ENCODE measurements at places on chromosomes 1 and 21.

- no peaks in the 10 kb centered on the region for H3K27me3 ChIP-seq
- H3K4me3 ChIP-seq = no peak overlapping the region
- H3K27ac ChIP-seq = peak overlapping the region; percentile 90
- H3K36me3 ChIP-seq = no peaks in the 10 kb centered on the region
- H3K4me1 ChIP-seq = peaks cover 64% of the 10 kb centered on the region
These were observed 14.6 kb upstream of the NCF2 start for GRCh38 chr1:183604815-183605214.

- H3K4me1 ChIP-seq = peaks cover 12% of the 10 kb centered on the region
- no peak for ATAC-seq
- peak overlapping the region; percentile 42 for H3K27ac ChIP-seq
- H3K4me3 ChIP-seq = no peak overlapping the region
- no peaks in the 10 kb centered on the region for H3K36me3 ChIP-seq
These were observed 1.2 kb downstream of the CD160 start for GRCh38 chr1:145720556-145720877.

GRCh38 chr1:207453710-207454045 is 450 bp upstream of the CR2 start:
- H3K4me1 ChIP-seq = no peaks in the 10 kb centered on the region
- H3K27ac ChIP-seq = no peak overlapping the region
- H3K4me3 ChIP-seq = peak overlapping the region; percentile 81
- ATAC-seq = no peak
- no peaks in the 10 kb centered on the region for H3K36me3 ChIP-seq

- H3K27ac ChIP-seq = no peak overlapping the region
- H3K27me3 ChIP-seq = peaks cover 23% of the 10 kb centered on the region
- H3K4me3 ChIP-seq = no peak overlapping the region
- no peaks in the 10 kb centered on the region for H3K4me1 ChIP-seq
- ATAC-seq = no peak
These were observed 24.2 kb downstream of the SYF2 start for GRCh38 chr1:25208092-25208491.

DNA sequence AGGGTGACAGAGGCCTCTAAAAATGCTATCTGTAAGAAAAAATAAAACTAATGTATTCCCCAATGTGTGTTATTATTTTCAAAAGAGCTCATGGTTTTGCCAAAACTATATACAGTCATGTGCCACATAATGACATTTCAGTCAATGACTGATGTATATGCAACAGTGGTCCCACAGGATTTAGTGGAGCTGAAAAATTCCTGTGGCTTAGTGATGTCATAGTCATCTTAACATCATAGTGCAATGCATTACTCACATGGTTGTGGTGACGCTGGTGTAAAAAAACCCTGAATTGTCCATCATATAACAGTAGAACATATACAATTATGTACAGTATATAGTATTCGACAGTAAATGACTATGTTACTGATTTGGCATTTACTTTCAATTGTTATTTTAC is 172.4 kb downstream of the CACNA1E start:
- H3K27me3 ChIP-seq = no peaks in the 10 kb centered on the region
- no peak overlapping the region for H3K4me3 ChIP-seq

GRCh38 chr1:242017580-242018233 is 18.8 kb upstream of the MAP1LC3C start:
- no peaks in the 10 kb centered on the region for H3K4me1 ChIP-seq
- peak; percentile 53 for ATAC-seq
- no peak overlapping the region for H3K4me3 ChIP-seq
- no peak overlapping the region for H3K27ac ChIP-seq

DNA sequence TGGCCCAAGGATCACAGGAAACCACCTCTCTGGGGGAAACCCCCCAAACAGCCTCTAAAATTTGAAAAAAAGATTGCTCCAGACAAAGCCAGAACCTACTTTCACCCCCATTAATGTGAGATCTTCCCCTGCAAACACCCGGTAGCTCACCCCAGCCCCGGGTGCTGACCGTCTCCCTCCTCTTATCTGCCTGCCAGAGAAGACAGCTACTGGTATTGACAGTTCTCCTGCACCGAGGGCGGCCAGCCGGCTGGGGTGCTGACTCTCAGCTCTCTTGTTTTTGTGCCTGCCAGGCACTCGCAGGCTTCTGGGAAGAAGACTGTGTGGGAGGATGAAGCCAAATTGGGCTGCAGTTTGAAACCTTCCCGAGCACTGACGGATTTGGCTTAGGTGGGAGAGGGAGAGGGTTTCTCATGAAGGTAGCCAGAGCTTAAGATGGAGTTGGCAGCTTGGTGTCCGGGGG is 48.2 kb downstream of the RASSF5 start:
- H3K4me1 ChIP-seq = peaks cover 52% of the 10 kb centered on the region
- no peaks in the 10 kb centered on the region for H3K27me3 ChIP-seq
- peaks cover 9% of the 10 kb centered on the region for H3K36me3 ChIP-seq

GRCh38 chr1:81453367-81453703 is 347.4 kb upstream of the ADGRL2 start:
- peaks cover 5% of the 10 kb centered on the region for H3K4me1 ChIP-seq
- no peaks in the 10 kb centered on the region for H3K27me3 ChIP-seq
- no peak overlapping the region for H3K27ac ChIP-seq

DNA sequence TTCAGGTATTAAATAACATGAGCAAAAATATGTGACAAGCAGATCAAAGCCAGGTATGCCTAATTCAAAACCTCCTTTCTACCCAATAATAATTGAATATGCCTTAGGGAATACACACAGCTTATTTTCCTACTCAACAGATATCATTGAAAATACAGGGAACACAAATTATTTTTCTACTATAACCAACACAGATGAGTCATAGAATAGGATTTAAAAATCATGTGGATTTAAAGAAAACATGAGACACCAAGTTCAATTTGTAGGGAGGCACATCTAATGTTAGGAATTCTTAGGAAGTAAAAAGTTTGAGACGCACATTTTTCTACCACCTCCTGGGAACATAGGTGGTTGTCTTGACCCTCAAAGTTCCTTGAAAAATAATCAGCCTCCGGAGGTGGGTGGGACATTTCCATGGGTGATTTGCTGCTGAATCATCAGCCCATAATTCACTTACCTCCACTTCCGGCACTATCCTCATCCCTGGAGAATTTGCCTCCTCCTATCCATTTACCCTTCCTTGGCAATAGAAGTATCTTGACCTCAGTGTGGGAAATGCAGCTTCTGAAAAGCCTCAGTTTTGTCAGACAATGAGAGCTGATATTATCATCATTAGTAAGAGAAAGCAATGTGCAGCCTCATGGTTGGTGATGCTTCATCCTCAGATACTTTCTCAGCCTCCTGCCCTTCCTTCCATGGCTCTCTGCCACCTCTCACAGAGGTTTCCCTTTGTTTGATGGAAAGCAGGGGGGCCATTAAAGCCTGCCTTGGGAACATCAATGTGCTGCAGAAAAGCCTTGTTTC is 33.5 kb upstream of the RGS4 start:
- H3K27me3 ChIP-seq = peaks cover 9% of the 10 kb centered on the region
- no peak for ATAC-seq
- no peaks in the 10 kb centered on the region for H3K36me3 ChIP-seq
- no peaks in the 10 kb centered on the region for H3K4me1 ChIP-seq
- H3K27ac ChIP-seq = no peak overlapping the region

DNA sequence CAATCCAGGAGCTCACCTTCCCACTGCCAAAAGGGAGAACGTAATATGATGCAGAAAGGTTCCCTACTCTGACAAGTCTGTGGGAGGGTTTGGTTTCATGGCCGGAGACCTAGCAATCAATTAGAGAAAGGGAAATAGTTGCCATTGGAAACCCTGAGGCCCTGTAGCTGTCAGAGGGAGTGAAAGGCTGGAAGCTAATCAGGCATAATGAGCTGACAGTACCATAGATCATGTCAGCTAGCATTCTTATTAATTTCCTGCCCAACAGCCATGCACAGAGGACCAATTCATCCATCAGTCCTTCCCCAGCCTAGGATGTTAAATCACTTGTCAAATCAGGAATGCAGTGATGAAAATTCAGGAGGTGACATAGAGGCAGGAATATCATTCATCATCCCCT is 527.3 kb downstream of the PLPP3 start:
- no peak for ATAC-seq
- H3K27me3 ChIP-seq = peaks cover 8% of the 10 kb centered on the region
- H3K36me3 ChIP-seq = no peaks in the 10 kb centered on the region

DNA sequence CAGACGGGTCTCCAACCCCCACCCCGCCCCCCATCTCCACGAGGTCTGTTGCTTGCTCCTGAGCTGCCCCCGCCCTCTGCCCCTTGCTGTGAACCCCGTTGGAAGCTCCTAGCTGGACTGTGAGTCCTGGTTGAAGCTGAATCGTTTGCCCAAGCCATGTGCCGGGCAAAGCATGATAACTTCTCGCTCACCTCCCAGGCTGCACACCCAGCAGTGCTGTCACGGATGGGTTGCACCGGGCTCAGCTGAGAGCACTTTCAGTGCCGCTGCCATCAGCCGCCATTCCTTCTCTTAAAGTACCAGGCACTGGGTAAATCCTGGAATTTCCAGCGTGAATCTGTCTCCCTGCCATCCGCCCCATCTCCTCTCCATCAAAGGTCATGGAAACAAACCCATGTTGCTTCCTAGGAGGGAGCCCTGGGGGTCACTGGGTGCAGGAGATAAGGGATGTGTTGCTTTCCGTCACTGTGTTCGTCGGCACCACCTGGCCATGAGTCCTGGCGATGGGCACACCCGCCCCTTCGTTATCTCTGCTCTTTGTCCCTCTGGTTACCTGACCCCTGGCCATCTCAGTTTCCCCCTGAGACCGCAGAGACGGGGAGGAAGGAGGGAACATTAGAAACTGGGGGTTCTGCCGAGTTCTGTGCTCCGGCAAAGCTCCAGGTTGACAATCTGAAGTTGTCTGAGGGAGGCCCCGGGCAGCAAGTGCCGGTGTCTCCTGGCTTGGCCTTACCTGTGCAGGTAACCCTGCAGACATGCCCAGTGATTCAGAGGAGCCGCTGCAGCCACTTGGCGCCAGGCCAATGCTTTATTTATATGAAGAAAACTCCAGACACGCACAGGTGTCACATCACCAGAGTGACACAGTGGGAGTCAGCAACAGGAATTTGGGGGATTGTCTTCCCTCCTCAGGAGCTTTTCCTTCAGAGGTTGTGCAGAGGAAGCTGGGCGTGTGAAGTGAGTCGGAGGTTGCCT is 2.7 kb downstream of the PDE9A start:
- peaks cover 53% of the 10 kb centered on the region for H3K4me1 ChIP-seq
- ATAC-seq = no peak
- no peaks in the 10 kb centered on the region for H3K36me3 ChIP-seq

- peaks cover 53% of the 10 kb centered on the region for H3K36me3 ChIP-seq
- H3K4me3 ChIP-seq = no peak overlapping the region
- H3K27me3 ChIP-seq = no peaks in the 10 kb centered on the region
- H3K4me1 ChIP-seq = no peaks in the 10 kb centered on the region
- no peak for ATAC-seq
These were observed 195.7 kb downstream of the GPATCH2 start for GRCh38 chr1:217435204-217435603.

GRCh38 chr1:184739796-184740195 is 14.9 kb downstream of the EDEM3 start:
- no peak overlapping the region for H3K27ac ChIP-seq
- H3K27me3 ChIP-seq = no peaks in the 10 kb centered on the region
- peaks cover 13% of the 10 kb centered on the region for H3K4me1 ChIP-seq
- no peak for ATAC-seq
- H3K36me3 ChIP-seq = peaks cover 21% of the 10 kb centered on the region
- H3K4me3 ChIP-seq = no peak overlapping the region

DNA sequence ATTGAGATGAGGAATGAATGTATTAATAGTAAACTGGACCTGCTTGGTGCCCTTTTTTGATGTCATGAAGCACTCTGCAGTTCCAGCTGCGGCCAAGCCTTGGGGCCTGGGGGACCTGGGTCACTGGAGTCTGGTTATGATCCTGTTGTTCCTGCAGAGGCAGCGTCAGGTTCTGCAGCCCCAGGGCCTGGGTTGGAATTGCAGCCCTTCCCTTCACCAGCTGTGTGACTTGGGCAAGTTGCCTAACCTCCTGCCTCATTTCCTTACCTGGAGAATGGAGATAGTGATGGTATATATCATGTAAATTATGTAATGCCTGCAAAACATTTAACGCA is 9.1 kb upstream of the ATP5PO start:
- no peaks in the 10 kb centered on the region for H3K27me3 ChIP-seq
- ATAC-seq = no peak
- H3K4me3 ChIP-seq = no peak overlapping the region
- H3K27ac ChIP-seq = no peak overlapping the region

DNA sequence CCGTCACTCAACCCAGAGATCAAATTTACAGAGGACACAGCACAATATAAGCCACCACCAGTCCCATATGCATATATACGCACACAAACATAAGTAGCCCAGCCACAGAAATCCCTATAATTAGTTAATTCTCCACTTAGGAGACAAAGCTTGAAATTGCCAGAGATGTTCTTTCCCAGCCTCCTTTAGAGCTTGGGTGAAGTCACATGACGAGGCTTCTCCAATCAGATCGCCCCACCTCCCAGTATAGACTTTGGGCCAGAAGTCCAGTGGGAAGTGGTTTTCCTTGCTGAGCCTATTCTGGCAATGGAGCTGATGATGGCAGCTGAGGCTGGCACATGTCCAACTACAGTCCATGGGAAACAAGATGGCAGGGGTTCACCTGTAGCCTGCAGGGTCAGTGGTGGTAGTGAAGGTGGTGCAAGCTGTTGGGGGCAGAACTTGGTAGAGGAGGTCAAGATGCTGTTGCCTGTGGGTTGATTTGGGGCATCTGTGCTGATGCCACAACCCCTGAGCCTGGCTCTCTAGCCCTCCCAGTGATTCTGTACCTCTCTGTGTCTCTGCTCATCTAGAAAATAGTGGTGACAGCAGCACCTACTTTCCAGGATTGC is 535.9 kb downstream of the MATN1 start:
- H3K4me1 ChIP-seq = no peaks in the 10 kb centered on the region
- peaks cover 20% of the 10 kb centered on the region for H3K27me3 ChIP-seq
- H3K27ac ChIP-seq = no peak overlapping the region
- no peak overlapping the region for H3K4me3 ChIP-seq
